Stimulated activated CD4-positive, alpha-beta T cell treated with anti-CD3 and anti-CD28 coated beads, Interleukin-12 subunit alpha, Interleukin-12 subunit beta, amount 100 ng/mL, for 24 hours (primary cell): ENCODE measurements at places on chromosomes 3 and 15.

- peak; percentile 76 for DNase-seq
Observed at GRCh38 chr3:50436114-50436674, 67.2 kb downstream of the CACNA2D2 start.

DNA sequence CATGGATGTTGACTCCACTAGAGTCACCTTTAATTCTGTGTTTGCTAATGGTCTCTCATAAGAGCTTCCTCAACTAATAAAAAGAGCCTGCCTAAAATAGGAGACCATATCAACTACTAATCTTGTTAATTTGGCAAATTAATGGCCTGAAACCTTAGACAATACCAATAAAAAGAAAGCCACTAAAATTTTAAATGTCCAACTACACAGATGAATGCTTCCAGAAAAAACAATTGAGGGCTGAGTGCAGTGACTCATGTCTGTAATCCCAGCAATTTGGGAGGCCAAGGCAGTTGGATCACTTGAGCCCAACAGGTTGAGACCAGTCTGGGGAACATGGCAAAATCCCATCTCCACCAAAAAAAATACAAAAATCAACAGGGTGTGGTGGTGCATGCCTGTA is 230.9 kb downstream of the NSUN3 start:
- DNase-seq: no peak

DNA sequence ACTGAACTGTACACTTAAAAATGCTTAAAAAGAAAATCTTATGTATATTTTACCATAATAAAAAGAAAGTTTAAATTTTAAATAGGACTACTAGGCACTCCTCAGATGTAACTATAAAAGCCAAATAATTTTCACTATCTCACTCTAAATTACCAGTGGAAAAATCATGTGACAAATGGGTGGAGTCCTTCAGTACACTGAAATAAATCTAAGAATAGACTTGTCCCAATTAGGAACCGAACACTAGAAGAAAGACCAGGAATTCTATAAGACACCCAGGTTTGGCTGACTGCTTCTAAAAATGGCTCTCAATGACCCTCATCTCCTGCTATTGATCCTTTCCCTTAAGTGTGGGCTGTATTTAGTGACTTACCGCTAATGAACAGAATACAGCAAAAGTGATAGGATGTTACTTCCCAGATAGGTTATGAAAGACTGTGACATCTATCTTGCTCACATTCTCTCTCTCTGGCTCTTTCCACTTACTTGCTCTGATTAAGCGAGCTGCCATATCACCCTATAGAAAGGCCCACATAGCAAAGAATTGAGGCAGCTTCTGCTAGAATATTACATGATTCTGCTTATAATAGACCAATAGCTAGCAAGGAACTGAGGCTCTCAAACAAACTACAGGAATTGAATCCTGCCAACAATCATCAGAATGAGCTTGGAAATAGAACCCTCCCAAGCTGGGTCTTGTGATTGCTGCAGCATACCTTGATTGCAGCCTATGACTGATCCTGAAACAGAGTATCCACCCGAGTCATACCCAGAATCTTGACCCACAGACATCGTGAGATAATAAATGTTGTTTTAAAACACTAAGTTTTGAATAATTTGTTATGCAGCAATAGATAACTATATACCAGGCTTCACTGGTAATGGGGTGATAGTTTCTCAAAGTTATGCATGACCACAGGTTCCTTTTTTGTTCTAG is 16.9 kb downstream of the TTBK2 start:
- no peak for DNase-seq

DNA sequence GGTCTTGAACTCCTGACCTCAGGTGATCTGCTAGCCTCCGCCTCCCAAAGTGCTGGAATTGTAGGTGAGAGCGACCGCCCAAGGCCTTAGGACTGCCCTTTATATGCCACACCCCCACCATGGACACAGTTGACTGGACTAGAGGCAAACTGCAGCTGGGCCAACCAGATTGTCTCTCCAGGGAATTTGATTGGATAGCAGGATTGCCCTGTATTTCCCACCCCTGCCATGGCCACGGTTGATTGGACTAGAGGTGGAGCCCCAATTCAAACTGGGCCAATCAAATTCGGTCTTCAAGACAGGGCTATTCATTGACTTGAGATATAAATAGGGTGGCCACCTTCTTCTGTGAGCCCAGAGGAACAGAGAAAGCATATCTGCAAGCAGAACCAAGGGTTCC is 6.9 kb upstream of the CLPX start:
- no peak for DNase-seq

DNA sequence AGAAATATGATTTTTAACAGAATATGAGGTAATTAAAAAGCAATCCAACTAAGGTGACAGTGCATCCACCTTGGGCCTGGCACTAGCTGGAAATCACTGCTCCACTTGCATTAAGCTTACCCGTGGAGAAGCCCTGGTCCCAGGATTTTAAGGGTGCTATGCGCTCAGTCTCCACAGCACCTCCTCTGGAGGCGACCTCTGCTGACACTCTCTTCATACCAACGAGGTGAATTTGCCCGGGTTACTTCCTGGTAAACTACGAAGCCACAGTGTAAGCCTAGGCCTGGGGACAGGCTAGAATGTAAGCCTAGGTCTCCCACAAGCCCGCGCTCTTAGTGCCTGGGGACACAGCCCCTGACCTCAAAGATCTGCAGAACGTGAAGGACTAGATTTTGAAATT is 793 bp downstream of the APOD start:
- no peak for DNase-seq

- peak; percentile 22 for DNase-seq
Observed at GRCh38 chr3:112002096-112002971, 3.6 kb downstream of the TAGLN3 start.

DNA sequence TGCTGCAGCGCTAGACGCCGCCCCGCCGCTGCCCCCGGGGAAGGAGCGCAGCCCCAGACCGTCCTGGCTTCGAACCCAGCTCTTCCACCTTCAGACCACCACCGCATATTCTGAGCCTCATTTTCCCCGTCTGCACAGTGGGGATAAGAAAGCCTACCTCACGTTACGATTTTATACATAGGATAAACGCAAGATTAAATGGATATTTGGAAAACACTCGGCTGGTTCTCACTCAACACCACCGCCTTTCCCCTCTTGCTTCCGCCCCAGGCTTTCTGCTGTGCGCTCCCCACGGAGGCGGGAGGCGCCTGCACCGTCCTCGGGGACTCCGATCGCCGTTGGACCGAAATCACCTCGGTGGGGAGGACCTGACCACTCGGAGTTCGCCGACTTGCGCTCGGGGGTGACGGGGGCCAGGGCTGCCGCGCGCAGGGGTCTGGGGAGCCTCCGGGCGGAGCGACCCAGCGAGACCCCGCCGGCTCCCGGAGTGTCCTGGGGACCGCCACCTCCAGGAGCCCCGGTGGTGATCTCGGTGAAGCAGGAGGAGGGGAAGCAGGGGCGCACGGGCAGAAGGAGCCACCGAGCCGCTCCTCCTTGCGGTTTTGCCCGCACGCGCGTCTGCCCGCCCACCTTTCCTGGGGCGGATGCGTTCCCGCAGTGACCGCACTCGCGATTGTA is 4.0 kb downstream of the FBXL22 start:
- DNase-seq: peak; percentile 33

GRCh38 chr3:143786219-143787191 is 61.8 kb downstream of the SLC9A9 start:
- no peak for DNase-seq

- no peak for DNase-seq
Observed at GRCh38 chr3:133939463-133939835, 43.8 kb upstream of the RAB6B start.
